ENCODE measurements at places on chromosomes 6 and 20. TPM values are rescaled to one million over a fixed set of nuclear protein-coding genes. Genes with fewer than 3 reads are reported as not detected.

MDN1 gene
- total RNA-seq = 48.2 TPM

HLA-DPA1 gene
- total RNA-seq = 25.8 TPM

SESN1 gene
- 16.2 TPM for total RNA-seq

PRR18 gene
- not detected for total RNA-seq

GRCh38 chr20:61731363-61732181 is 334.1 kb downstream of the TAF4 start:
- DNase-seq = no peak

DNA sequence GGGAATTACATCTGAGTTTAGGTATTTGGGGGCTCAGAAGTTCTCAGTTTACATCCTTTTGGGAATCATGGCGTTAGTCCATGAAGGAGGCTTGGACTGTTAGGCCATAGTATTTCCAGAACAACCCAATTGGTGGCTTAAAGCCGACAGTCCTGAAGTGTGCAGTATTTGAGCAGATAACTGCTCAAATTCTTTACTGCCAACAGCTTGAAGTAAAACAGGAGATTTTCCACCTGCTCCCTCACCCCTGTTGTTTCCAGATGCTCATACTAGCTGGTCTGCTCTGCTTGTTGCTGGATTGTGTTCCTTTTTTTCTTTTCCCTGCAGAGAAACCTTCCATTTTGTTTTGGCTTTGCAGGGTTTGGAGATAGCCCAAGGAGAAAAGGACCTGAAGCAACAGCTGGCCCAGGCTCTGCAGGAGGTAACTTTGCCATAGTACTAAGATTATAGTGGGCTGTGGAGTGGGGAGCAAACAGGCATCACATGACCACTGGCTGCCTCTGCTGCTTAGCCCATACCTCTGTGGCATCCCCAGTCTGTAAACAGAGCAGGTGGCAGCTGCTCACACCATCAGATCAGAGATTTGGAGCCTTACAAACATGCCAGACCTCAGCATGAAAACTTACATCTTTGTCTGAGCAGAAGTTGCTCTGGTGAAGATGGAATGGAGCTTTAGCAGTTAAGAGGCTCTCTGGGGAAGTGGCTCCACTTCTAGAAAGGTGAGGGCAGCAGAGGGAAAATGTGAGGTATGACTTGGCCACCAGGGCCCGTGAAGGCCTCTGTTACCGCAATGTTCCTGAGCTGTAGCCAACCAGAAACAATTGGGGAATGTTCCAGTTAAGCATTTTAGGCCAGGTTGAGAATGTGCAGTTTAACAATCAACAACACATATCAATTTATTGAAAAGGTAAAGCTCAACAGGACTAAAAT is 17.6 kb downstream of the RNF8 start:
- no peak for DNase-seq

DNA sequence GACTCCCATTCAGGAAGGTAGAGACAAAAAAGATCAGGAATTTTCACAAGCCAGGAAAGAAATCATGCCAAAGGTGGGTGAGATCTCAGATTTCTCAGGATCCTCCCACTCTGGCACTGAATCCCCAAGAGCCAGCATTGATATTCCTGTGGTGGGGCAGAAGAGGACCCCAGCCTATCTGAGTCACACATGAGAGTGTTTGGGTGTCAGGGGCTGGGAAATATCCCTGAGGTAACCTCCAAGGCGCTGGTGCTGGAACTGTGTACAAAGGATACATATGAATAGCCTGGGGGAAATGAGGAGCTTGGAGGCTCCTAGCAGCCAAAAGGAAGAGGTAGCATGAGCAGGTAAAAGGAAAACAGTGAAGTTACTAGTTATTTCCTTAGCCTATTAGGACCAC is 369.4 kb downstream of the BTBD9 start:
- DNase-seq = no peak

DNA sequence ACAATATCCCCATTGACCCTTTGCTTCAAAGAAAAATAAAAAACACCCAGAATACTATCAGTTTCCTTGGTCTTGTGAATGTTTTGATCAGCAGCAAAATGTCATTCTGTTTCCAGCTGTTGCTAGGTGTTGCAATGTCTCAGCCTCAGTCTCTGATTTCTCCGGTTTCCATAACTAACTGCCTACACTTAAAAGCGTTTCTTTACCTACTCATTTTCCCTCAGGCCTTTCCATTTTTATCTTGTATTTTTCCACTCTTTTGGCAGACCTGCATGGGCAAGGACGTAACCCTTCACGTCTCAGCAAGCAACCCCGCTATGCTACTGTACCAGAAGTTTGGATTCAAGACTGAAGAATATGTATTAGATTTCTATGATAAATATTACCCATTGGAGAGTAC is 49.4 kb downstream of the KAT14 start:
- no peak for DNase-seq

DNA sequence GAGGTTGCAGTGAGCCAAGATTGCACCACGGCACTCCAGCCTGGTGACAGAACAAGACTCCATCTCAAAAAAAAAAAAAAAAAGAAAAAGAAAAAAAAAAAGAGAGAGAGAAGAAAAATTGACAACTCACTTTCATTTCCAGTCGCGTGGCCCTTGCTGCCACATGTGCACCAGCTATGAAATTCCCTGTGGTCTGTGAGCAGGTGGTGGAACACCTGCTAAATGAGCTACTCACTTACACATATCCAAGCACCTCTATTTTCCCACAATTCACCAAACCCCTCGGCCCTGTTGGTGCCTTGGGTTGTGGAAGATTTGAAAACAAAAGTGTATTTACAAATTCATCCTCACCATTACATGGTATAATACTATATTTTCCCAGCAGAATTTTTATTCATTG is 105.2 kb upstream of the ASF1A start:
- DNase-seq = no peak

- DNase-seq = no peak
Measured at GRCh38 chr6:146041282-146041681, 12.4 kb downstream of the GRM1 start.

GRCh38 chr6:44269178-44269920 is 901 bp upstream of the TMEM151B start:
- no peak for DNase-seq

DNA sequence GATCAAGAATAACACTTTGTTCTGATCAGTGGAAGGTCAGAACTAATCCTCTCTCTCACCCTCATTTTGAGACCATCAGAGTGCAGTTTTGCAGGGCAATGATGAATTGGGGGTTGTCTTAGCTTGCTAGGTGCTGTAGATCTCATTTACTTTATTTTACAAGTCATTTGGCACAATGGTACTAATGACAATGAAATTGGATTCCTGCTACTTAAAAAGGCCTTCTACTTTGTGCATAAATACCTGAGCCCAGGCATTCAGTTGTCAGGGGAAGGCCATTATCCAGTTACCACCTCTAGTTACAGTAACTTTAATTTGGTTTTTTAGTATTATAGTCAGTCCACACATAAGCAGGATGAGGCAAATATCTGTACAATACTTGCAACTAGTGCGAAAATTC is 240.0 kb downstream of the HDGFL1 start:
- DNase-seq = no peak

DNA sequence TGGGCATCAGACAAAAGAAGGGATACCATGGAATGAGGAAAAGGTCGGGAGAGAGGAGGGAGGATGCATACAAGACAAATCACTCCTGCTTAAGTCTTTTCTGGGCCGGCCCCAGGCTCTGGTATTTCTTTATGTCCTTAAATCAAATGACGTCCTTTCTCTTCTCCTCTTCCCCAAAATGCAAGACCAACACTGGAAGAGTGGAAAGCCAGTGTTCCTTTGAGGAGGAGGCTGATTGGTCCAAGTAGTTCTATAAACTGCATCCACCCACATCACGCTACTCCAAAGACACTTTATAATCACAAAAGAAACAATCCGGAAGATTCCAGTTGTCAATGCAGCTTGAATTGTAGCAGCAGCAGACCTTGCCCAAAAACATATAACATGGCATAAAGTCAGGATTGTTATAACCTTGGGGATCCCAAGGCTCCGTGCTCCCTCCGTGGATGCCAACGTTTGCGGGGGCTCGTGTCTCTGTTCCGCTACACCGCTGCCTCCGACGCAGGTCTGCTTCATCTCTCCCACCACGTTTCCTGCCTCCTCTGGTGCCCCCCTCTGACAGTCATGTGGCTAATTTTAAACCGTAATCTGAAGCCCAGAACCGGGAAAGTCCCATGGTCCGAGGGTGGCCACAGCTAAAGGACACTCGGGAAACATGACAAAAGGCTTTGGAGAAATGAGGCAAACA is 47.1 kb downstream of the MCUR1 start:
- DNase-seq = peak; percentile 38

DNA sequence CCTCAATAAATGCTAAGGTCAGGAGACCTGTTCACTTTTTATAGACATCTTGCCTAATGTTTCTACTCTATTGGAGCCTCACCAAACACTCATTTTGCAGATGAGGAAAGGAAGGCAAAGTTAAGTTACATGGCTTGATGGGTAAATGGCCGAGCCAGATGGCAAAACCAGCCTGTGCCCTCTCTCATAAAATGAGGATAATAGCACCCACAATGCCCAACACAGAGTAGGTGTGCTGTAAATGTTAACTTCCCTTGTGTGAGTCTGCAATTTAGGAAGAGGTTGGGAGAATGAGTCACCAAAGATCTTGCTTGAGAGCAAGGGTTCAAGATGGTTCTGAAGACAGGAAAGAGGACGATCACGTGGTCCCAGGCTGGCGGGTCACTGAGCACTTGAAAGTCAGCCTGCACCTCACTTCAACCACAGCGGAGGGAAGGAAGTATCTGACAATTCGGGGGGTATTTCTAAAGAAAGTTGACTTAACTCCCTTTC is 3.3 kb downstream of the KCNK5 start:
- peak; percentile 61 for DNase-seq

DNA sequence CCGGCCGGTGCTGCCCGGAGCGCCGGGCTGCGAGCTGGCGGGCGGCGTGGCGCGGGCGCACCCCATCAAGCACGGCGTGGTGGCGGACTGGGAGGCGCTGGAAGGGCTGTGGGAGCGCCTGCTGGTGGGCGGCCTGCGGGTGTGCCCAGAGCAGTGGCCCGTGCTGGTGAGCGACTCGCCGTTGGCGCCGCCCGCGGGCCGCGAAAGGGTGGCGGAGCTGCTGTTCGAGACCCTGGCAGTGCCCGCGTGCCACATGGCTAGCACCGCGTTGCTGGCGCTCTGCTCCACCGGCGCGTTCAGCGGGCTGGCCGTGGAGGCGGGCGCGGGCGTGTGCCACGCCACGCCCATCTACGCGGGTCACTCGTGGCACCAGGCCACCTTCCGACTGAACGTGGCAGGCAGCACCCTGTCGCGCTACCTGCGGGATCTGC is 517 bp downstream of the ACTL10 start:
- peak; percentile 67 for DNase-seq

DNA sequence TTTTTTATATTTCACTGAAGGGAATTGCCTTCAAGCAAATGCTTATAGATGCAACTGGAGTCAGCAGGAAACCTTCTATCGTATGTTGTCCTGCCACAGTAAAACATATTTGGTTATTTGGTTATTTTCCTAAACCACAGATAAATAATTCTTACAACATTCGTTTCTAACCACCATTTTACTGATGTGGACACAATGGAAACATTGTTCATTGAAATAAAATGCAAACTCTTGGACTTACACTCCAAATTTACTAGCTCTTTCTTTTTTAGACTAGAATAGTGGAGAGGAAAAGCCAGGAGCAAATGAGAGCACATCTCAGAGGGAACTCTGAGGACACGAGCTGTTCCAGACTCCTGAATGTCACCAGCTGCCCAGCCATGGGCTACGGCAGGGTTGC is 114.8 kb downstream of the RPS12 start:
- no peak for DNase-seq

DNA sequence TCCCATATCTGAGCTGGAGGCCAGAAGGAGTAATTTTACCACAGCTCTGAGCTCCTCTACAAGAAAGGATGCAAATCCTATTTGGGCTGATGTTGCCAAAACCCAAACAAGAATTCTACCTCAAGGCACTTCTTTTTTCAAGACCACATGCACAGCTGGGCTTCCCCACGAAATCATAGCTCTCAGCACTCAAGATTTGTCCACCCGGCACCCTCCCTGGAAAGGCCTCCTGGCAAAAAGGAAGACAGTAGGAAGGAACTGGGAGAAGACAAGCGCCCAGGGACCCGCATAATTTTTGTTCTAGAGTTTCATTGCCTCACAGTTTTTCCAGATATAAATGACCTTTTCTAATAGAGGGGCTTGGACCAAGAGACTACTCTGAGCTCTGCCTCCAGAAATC is 90.5 kb downstream of the BANF2 start:
- no peak for DNase-seq

- DNase-seq = no peak
Measured at GRCh38 chr6:68876792-68877493, 241.9 kb downstream of the ADGRB3 start.

DNA sequence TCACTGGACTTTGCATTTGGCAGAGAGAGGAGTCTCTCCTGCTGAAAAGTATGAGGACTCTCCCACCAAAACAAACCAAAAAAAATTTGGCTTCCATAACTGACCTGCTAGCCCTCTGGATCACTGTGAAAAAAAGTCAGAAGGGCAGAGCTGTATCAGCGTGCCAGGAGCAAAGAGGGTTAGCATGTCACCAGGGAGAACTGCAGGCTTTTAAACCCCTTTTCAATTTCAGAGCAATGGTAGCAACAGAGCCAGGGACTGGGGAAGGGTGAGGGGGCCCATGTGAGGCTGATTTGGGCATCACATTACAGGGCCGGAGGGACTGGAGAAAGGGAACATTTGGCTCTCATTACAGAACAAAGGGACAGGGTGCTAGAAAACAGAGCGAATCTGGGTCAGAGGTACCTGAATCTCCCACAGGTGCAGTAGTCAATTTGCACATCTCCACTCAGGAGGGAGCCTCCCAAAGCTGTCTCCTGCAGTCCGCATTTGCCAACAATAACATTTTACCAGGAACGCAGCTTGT is 185.7 kb upstream of the EYA4 start:
- no peak for DNase-seq

GRCh38 chr20:10922941-10923340 is 249.1 kb upstream of the JAG1 start:
- DNase-seq = no peak

DNA sequence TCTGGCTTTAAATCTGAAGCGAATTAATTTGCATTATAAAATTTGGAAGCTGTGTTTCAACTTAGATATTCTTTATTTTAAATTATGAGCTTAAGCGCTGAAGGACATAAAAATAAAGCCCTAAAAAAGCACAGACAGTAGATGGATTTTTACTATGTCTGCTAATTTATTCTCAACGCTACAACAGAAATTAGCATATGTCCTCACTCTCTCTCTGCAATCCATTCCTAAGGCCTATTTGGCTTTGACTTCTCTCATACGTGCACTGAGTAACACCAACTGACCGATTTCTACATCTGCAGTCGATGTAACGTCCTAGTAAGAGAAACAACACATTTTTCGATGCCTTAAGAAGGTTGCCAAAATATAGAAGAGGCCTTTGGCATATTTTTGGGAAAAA is 23.7 kb downstream of the HEBP2 start:
- DNase-seq = no peak

DNA sequence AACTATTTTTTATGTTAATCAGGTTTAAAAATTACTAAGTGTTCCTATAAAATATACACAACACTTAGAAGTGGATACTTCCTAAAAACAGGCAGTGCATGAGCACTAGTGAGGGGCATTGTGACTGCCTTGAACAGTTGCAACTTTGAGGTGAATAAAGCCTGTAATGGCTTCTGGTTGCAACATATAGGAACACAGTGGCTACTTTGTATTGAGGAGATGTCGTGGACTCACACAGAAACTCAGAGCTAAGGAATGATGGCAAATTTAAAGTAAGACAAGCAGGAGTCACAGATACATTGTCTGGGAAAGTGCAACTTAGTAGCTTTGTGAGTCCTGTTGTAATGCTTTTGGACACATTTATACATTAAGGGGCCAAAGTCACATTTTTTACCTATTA is 861 bp upstream of the HLA-A start:
- DNase-seq = no peak

- DNase-seq = no peak
Measured at GRCh38 chr6:20317430-20317829, 84.2 kb upstream of the E2F3 start.

- DNase-seq = no peak
Measured at GRCh38 chr6:124599656-124600055, 362.6 kb upstream of the RNF217 start.

All from activated T-cell treated with anti-CD3 and anti-CD28 coated beads, Interleukin-2, amount 50 U/mL, for 72 hours (primary cell).